ENCODE measurements at places on chromosomes 12 and 14.

GRCh38 chr14:99055019-99055418, 217.0 kb downstream of the BCL11B start:
- DNase-seq: peak; percentile 34

GRCh38 chr12:117060929-117061305, 38.3 kb downstream of the TESC start:
- DNase-seq: no peak

DNA sequence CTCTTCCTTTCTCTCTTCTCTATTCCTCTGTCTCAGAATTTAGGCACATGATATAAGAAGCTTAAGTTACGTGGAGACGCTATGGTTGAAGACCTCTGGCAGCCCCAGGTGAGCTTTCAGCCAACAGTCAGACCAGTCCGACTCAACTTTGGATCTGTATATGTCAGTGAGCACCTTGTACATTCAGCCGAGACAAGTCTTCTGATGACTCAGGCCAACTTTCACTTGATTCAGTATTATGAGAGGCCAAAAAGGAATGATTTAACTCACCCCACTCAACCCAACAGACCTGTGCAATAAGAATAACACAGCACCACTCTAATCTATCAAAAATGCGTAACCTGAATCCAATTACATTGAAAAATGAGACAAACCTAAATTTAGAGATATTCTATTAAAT, 47.5 kb upstream of the FOXG1 start:
- no peak for DNase-seq

- DNase-seq: no peak
Measured at GRCh38 chr14:104685216-104685997, 4.0 kb upstream of the INF2 start.

GRCh38 chr12:92933606-92934005, 4.5 kb upstream of the EEA1 start:
- DNase-seq: no peak

DNA sequence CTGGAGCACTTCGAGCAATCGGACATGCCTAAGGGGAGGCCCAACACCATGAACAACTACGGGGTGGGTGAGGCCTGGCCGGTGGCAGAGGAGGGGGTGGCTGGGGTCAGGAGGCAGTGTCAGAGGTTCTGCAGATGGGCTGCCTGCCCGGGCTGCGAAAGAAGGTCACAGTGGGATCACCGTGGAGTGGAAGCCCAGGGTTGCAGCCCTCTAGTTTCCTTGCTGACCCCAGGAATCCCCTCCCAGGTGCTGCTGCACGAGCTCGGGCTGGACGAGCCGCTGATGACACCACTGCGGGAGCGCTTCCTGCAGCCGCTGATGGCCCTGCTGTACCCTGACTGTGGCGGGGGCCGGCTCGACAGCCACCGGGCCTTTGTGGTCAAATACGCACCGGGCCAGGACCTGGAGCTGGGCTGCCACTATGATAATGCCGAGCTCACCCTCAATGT, 1.9 kb upstream of the ARL6IP4 start:
- no peak for DNase-seq

GRCh38 chr12:67701121-67701520, 52.6 kb downstream of the DYRK2 start:
- no peak for DNase-seq

- DNase-seq: peak; percentile 16
Measured at GRCh38 chr12:107404981-107405380, 280.6 kb upstream of the PWP1 start.

GRCh38 chr14:38003746-38004609, 203.7 kb upstream of the SSTR1 start:
- DNase-seq: no peak

GRCh38 chr14:59619061-59619460, 42.4 kb upstream of the CCDC175 start:
- DNase-seq: no peak

GRCh38 chr12:124646385-124647230, 79.2 kb upstream of the NCOR2 start:
- no peak for DNase-seq

DNA sequence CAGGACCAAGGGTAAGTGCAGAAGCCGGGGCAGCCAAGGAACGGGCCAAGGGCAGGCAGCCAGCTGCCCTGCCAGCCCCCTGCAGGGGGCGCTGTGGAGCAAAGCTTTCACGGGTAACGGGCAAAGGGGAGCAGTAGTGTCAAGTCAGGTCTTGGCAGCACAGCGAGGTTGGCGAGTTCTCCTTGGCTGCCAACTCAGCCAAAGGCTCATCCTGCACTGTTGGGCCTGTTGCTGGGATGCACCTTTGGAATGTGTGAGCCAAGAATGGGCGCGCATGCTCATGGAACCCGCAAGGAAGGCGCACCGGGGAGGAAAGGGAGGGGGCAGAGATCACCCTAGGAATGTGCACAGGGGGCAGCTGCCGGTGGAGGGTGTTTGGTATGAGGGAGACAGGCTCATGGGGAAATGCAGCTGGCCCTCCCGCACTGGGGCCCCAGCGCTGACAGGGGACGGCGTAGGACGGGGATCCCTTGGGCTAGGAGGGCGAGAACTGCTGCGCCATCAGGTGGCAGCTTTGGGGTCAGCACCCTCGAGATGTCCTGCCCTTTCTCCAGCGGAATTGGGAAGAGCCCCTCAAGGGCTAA, 138.0 kb downstream of the ASCL4 start:
- DNase-seq: peak; percentile 39

DNA sequence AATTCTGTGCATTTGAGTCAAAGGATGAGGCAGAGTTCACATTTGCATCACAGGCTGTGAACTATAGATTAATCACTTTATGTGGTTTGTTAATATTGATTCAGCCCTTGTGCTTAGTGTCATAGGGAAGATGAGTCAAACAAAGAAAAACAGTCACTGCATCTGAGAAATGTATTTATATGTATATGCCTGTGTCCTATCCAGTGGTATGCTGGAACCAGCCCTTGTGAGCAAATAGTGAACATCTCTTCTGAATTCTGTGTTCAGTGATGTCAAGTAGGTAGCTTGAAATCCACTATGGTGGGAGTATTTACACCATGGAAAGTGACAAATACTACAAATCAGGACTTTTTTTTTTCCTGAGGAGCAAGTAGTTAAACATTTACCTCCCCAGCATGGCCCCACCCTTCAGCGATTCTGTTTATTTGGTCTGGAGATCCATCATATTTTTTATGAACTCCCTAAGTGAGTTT, 128.5 kb downstream of the HMGA2 start:
- no peak for DNase-seq

- no peak for DNase-seq
Measured at GRCh38 chr12:112936927-112937326, 1.3 kb upstream of the OAS3 start.

DNA sequence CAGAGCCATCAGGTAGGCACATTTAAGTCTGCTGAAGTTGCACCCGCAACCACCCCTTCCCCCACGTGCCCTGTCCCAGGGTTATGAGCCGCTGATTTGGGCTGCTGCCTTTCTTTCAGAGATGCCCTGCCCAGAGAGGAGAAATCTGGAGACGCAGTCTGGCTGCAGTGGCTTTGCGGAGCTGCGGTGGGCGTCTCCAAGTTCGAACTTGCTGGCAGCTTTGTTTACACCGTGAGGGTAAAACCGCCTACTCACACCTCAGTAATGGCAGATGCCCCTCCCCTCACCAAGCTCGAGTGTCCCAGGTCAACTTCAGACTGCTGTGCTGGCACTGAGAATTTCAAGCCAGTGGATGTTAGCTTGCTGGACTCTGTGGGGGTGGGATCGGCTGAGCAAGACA, 14.7 kb downstream of the PTCSC3 start:
- no peak for DNase-seq

GRCh38 chr12:109591041-109591440, 17.4 kb downstream of the MVK start:
- DNase-seq: no peak

GRCh38 chr12:57621497-57622292, 10.5 kb downstream of the ARHGEF25 start:
- DNase-seq: peak; percentile 85

DNA sequence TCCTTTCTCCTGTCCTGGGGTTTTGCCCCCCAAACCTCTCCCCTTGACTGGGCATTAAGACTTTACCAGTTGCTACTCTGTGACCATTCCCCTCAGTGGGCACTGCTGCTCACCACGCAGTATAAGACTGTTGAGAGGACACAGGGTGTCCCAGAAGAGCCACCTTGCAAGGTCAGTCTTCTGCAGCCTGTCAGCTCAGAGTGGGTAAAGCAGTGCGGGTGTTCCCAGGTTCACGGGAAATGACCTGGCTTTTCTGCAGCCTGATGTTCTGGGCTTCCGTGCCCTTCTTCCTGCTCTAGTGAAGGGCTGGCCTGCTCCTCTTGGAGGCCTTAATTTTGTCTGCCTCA, 34.2 kb downstream of the KCNA1 start:
- no peak for DNase-seq

GRCh38 chr14:101619484-101619883, 58.2 kb downstream of the DIO3 start:
- no peak for DNase-seq

DNA sequence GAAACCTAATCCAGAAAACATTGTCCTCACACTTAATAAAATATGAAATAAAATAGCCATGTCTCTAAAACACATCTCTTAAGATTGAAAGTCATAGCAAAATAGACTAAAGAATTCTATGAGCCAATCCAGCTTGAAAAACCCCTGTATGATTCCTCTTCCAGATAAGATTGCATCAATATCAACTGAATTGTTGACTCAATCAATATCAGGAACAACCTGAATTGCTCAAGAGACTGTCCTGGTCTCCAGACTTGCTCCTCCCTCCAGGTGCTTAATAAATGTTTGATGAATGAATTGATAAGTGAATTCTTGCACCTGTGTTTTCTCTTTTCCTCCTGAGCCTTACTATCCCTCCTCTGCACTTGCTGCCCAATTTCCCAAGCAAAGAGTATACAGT, 162.1 kb downstream of the NTF3 start:
- no peak for DNase-seq

DNA sequence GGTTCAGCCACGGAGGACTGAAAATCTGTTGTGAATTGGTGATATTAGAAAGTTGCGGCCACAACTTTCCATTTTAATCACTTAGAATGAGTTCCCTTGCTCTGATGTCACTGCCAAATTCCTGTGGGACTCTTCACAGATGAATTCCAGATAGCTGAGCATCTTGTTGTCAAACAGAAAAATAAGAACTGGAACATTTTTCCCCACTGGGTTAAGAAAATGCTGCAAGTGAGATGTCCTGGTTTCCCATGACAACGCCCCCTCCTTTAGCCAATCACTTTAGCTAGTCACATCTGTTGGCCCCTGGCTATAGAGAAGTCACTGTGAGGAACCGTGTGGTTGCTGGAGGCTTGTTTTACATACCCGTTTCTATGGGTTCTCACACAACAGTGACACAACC, 135.9 kb downstream of the KTN1 start:
- peak; percentile 83 for DNase-seq

- no peak for DNase-seq
Measured at GRCh38 chr12:24975425-24975824, 26.5 kb upstream of the BCAT1 start.

- DNase-seq: no peak
Measured at GRCh38 chr14:104563191-104563741, 16.3 kb upstream of the C14orf180 start.

- no peak for DNase-seq
Measured at GRCh38 chr14:90091393-90091792, 29.6 kb downstream of the KCNK13 start.

- no peak for DNase-seq
Measured at GRCh38 chr12:106332536-106332935, 25.0 kb upstream of the POLR3B start.

GRCh38 chr12:48067250-48067938, 38.5 kb downstream of the SENP1 start:
- no peak for DNase-seq

DNA sequence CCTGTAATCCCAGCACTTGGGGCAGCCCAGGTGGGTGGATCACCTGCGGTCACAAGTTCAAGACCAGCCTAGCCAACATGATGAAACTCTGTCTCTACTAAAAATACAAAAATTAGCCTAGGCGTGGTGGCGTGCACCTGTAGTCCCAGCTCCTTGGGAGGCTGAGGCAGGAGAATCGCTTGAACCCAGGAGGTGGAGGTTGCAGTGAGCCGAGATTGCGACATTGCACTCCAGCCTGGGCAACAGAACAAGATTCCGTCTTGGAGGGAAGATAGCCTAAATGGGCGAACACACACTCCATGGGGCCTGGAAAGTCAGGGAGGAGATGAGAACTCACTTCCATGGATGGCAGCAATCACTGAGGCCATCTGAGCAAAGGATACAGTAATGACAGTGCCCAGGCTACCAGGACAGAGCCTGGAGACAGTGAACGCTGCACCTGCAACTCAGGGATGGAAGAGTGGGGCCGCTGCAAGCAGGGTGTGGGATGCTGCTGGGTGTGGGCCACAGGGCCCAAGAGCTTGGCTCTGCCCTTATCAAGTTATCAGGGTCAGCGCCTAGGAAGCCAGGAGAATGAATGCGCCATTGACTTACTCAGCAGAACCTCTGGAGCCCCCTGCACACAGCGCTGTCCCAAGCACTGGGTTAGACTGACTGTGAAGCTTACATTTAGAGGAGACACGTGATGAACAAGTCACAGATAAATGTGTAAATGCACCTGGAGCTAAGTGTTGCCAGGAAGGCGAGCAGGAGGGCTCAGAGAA, 28.9 kb downstream of the FOXN3 start:
- DNase-seq: no peak

GRCh38 chr12:33825986-33826602, 196.2 kb upstream of the ALG10 start:
- no peak for DNase-seq

DNA sequence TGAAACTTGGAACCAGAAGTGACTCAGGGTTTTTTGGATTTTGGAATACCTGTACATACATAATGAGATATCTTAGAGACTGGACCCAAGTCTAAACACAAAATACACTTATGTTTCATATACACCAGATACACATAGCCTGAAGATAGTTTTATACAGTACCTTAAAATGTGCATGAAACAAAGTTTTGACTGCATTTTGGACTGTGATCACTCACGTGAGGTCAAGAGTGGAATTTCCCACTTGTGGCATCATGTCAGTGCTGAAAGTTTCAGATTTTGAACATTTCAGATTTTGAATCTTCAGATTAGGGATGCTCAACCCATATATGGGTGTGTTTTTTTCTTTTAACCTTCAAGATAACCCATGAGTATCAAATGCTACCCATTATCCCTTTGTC, 6.6 kb downstream of the SBNO1 start:
- no peak for DNase-seq

- DNase-seq: peak; percentile 20
Measured at GRCh38 chr12:121713257-121713777, 765 bp downstream of the TMEM120B start.

- no peak for DNase-seq
Measured at GRCh38 chr12:22529281-22530060, 14.9 kb downstream of the C2CD5 start.

DNA sequence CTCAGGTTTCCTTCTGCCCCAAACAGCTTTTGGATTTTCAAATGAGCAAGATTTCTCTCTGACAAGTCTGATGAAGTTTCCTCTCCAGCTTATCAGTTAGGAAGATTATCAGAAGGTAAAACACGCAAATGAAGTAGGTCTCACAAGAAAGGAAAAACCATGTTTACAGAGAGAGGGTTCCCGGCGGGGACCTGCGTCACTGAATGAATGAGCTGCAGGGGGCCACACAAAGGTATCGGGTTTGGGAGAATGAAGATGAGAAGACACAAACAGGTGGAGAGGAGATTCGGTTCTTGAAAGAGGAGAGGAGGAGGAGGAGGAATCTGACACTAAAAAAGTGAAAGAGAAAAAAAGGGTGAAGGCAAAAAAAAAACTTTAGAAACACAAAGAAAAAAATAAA, 208.6 kb downstream of the CALM1 start:
- no peak for DNase-seq
